Mucosa of gallbladder (tissue), 1 donor: ENCODE measurements at places on chromosomes 11 and 22. TPM values are rescaled to one million over a fixed set of nuclear protein-coding genes. Genes with fewer than 3 reads are reported as not detected.

Gene FUT4
- total RNA-seq = 18.6 TPM

Gene TBX1
- 3.9 TPM for total RNA-seq

Gene KCNQ1OT1
- 2.2 TPM for total RNA-seq

Gene SLC17A6
- total RNA-seq = not detected

Gene FXYD6
- 185 TPM for total RNA-seq

Gene CD3D
- 12.4 TPM for total RNA-seq

Gene DRICH1
- total RNA-seq = 1.1 TPM

Gene HBG1
- total RNA-seq = 3.3 TPM

Gene MUC15
- total RNA-seq = not detected
